ENCODE measurements at places on chromosomes 12 and 14. TPM values are rescaled to one million over a fixed set of nuclear protein-coding genes. Genes with fewer than 3 reads are reported as not detected.

DNA sequence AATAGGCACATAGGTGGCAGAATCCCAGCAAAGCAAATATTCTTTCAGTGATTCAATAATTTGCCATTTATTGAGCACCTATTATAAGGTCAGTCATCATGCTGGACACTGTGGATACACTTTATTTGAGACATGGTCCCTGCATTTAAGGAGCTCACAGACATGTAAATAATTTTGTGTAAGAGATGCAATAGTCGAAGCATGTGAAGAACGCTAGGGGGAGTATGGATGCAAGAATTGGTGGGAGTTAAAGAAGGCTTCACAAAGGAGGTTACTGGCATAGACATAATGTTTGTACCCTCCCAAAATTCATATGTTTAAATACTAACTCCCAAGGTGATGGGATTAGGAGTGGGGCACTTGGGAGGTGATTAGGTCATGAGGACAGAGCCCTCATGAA, 260.6 kb upstream of the GARIN6 start:
- H3K27me3 ChIP-seq, result no peaks in the 10 kb centered on the region
- no peaks in the 10 kb centered on the region for H3K4me1 ChIP-seq
- no peak overlapping the region for H3K27ac ChIP-seq
- H3K4me3 ChIP-seq, result no peak overlapping the region
- no peak for DNase-seq

WNT1 gene
- 0.05 TPM for polyA plus RNA-seq

- no peak overlapping the region for H3K27ac ChIP-seq
- no peak overlapping the region for H3K4me3 ChIP-seq
- H3K36me3 ChIP-seq, result no peaks in the 10 kb centered on the region
- H3K27me3 ChIP-seq, result no peaks in the 10 kb centered on the region
Measured at GRCh38 chr12:95986635-95987570, 9.2 kb downstream of the HAL start.

GRCh38 chr12:108214486-108214885, 85.4 kb downstream of the WSCD2 start:
- H3K27ac ChIP-seq, result no peak overlapping the region
- no peaks in the 10 kb centered on the region for H3K4me1 ChIP-seq
- DNase-seq, result no peak
- H3K4me3 ChIP-seq, result no peak overlapping the region

DNA sequence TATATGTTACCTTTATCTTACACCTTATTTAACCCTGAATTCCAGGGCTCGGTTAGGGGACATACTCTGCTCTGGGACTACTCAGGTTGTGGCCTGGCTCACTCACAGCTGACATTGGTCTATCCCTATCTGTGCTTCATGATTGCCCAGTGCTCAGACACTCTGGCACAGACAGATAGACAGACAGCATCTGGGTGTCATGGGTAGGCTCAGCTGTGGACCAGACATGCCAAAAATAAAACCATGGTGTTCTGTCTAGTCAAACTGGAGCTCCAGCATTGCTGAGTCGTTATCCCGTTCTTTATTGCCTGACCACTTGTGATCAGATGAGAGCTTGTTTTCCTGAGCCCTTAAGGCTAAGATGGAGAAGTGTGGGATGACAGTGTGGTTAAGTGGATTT, 29.0 kb downstream of the FBXW8 start:
- DNase-seq, result no peak
- no peaks in the 10 kb centered on the region for H3K27me3 ChIP-seq
- H3K4me3 ChIP-seq, result no peak overlapping the region
- peaks cover 4% of the 10 kb centered on the region for H3K36me3 ChIP-seq

- DNase-seq, result no peak
- H3K27ac ChIP-seq, result no peak overlapping the region
- no peak overlapping the region for H3K4me3 ChIP-seq
- H3K27me3 ChIP-seq, result no peaks in the 10 kb centered on the region
- no peaks in the 10 kb centered on the region for H3K36me3 ChIP-seq
Measured at GRCh38 chr12:72966684-72967083, 694.5 kb downstream of the TRHDE start.

DNAI7 gene
- polyA plus RNA-seq, result 1.1 TPM

DNA sequence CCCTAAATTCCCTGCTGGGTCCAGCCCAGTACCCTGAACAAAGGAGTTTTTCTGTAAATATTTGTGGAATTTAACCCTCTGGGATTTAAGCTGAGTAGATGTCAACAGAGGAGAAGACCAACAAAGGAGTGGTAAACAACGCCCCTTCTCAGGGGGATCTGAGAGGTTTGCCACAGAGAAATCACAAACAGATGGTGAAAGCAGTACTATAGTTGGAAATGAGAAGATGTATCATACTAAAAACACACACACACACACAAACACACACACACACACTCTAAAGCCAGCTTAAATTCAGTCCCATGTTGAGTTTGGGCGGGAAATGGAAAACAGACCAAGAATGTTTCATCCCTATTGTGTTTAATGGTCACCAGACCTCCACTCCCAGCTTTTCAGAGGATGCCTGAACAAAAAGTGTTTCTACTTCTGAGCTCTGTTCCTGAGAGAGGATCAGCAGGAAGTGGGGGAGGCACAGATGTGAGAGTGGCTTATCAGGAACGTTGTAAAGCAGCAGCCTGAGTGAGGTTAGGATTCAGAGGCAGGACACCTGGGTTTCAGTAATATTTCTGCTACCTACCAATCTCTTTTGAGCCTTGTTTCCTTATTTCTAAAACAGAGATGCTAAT, 3.2 kb downstream of the BIN2 start:
- H3K4me3 ChIP-seq, result peak overlapping the region; percentile 31
- peaks cover 67% of the 10 kb centered on the region for H3K4me1 ChIP-seq
- H3K27me3 ChIP-seq, result no peaks in the 10 kb centered on the region
- DNase-seq, result no peak

IL26 gene
- polyA plus RNA-seq, result 0.07 TPM

Data from thymus (tissue), 14 donors.